Fibroblast of skin of abdomen (primary cell): ENCODE measurements at places on chromosomes 6 and 20.

- no peak for DNase-seq
Measured at GRCh38 chr20:38249536-38250310, 10.8 kb downstream of the KIAA1755 start.

- no peak for DNase-seq
Measured at GRCh38 chr6:51209651-51210050, 391.0 kb downstream of the TFAP2B start.

DNA sequence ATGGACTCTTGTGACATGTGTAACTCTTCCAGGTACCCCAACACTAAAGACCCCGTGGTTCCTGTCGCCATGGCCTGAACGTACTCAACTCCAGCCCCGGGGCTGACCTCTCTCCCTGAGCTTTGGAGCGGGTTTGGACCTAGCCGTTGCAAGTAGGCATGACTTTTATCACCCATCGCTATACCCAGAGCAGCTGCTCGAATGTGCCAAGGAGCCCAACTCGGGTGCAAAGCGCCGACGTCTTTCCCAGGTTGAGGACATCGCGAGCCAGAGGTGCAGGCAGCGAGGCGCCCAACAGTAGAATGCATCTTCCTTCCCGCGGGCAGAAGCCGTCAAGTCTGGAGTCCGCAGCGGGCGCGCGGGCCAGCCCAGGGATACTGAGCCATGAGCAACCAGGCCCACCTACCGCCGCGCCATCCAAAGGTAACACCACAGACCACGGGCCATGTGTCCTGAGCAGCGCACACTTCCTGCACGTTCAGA, 5.7 kb upstream of the LAMP5 start:
- no peak for DNase-seq

DNA sequence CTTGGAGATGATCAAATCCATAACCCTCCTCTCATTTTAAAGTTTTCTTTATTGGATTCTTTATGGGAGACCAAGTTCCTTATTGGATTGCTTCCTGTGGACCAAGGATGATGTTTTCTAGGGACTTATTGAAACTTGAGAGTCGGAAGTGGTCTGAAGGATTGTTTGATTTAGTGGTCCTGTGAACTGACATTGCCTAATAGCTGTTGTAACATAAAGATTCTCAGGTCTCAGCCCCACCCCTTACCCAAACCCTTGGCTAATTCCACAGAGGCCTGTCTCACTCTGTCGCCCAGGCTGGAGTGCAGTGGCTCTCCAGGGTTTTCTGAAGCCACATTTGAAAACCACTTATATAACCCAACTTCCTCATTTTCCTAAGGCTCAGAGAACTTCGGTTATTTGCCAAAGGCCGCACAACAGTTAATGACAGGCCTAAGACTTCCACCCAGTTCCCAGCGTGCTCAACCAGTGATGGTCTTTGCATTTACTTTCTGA, 77.0 kb downstream of the ATXN1 start:
- DNase-seq, result peak; percentile 31

- no peak for DNase-seq
Measured at GRCh38 chr6:28772480-28773381, 151.1 kb downstream of the TRIM27 start.

DNA sequence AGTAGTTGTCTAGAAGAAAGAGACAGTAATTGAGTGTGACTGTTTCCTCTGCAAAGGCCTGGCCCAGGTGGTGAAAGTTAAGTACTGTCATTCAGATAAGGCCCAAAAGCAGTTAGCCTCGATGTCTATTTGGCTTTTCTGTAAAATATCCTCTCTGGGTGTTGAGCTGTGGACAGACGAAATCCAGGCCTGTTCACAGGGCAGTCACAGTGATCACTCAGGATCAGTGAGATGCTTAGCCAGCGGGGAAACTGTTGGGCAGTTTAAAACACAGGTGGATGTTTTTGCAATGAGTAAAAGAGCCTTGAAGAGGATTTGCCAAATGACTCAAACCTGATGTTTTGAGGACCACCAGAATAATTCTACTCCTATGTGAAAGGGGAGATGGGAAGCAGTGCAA, 22.0 kb upstream of the PRDM1 start:
- peak; percentile 53 for DNase-seq

DNA sequence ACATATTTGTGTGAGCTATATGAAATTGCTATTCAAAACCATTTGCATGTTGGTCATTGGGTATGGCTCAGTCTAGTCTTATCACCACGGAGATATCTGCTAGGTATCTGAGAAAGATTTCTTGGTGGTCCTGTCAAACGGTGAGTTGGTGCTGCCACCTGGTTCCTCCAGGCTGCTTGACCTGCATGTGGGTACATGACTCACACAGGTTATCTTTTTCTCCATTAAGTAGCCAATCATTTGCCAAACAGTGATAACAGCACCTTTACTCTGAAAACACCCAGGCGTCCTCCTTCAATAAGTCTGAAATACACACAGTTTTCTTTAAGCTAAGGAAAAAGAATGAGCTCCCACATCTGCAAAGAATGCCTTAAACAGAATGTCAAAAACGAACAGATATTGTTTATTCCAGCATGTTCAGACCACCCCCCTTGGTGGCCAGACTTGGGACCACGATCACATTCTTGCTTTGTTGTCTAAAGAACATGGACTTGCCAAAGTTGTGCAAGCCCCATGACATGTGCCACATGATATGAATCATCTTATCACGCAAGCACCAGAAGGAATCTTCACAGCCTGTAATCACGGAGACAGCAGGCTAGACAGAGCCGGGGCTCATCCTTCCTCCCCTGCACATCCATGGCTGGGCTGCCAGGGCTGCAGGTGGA, 200.7 kb upstream of the THBS2 start:
- peak; percentile 91 for DNase-seq

- DNase-seq, result peak; percentile 42
Measured at GRCh38 chr6:154614101-154614500, 103.6 kb upstream of the CNKSR3 start.
